ENCODE measurements at places on chromosomes 5 and 9. TPM values are rescaled to one million over a fixed set of nuclear protein-coding genes. Genes with fewer than 3 reads are reported as not detected.

The MRRF gene
- 44.9 TPM for total RNA-seq

The CCL27 gene
- not detected for total RNA-seq

The PHF24 gene
- total RNA-seq, result 0.15 TPM

The FRMD3 gene
- 14.1 TPM for total RNA-seq

The DPYSL3 gene
- 34.7 TPM for total RNA-seq

The MEF2C gene
- total RNA-seq, result 32.1 TPM

The IRX4 gene
- 2.6 TPM for total RNA-seq

The TNFSF8 gene
- total RNA-seq, result 2.6 TPM

The SPARC gene
- total RNA-seq, result 220 TPM

The TAF11L11 gene
- not detected for total RNA-seq

The NAA35 gene
- total RNA-seq, result 14.2 TPM

The FAXDC2 gene
- 117 TPM for total RNA-seq

The PCDHA13 gene
- total RNA-seq, result 1.6 TPM

The LMX1B gene
- total RNA-seq, result 20.3 TPM

The PCDHB16 gene
- 11.8 TPM for total RNA-seq

The DBH gene
- total RNA-seq, result not detected

The CMYA5 gene
- 5.0 TPM for total RNA-seq

The SLC6A3 gene
- 0.32 TPM for total RNA-seq

The ZBED3 gene
- 5.9 TPM for total RNA-seq

The IFNK gene
- total RNA-seq, result not detected

The ZDHHC11 gene
- total RNA-seq, result 3.0 TPM

The CARD6 gene
- total RNA-seq, result 16.7 TPM
